ENCODE measurements at places on chromosomes 12 and 14. TPM values are rescaled to one million over a fixed set of nuclear protein-coding genes. Genes with fewer than 3 reads are reported as not detected.

Gene SERPINA6
- total RNA-seq, result 0.32 TPM

Gene TAS2R7
- total RNA-seq, result not detected

Gene RNF212B
- total RNA-seq, result not detected

Gene SLC10A1
- not detected for total RNA-seq

Gene LRFN5
- total RNA-seq, result 0.04 TPM

Gene BCL2L14
- not detected for total RNA-seq

Data from A375 (cell line).